Immature natural killer cell (primary cell): ENCODE measurements at places on chromosomes 5 and 9.

DNA sequence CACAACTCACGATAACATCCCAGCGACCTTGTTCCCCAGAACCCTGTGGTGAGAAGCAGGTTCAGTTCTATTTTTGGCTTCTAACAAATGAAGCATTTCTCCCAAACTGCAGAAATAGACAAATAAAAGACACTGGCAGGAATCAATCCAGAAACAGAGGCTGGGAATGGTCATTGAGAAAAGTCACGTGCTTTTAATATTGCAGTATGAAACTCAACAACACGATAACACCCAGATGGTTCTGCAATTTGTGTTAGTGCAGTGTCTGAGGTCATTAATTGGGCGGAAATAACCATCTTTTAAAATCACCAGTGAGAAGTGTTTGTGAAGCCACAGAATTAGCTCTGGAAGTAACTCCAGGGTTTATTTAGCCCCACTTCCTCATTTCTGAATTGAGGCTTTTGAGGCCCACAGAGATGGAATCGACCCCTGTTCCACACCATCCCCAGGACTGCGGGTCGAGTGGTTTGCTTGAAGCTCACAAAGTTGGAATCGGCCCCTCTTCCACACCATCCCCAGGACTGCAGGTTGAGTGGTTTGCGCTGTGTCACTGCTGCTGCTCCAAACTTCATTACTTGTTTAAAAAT, 164.7 kb upstream of the IRX4 start:
- H3K27ac ChIP-seq, result no peak overlapping the region
- H3K4me3 ChIP-seq, result no peak overlapping the region
- no peak for DNase-seq
- H3K27me3 ChIP-seq, result peaks cover 22% of the 10 kb centered on the region

- H3K27ac ChIP-seq, result no peak overlapping the region
- H3K4me1 ChIP-seq, result no peaks in the 10 kb centered on the region
- no peaks in the 10 kb centered on the region for H3K36me3 ChIP-seq
Observed at GRCh38 chr5:135139381-135140134, 105.5 kb upstream of the PITX1 start.

DNA sequence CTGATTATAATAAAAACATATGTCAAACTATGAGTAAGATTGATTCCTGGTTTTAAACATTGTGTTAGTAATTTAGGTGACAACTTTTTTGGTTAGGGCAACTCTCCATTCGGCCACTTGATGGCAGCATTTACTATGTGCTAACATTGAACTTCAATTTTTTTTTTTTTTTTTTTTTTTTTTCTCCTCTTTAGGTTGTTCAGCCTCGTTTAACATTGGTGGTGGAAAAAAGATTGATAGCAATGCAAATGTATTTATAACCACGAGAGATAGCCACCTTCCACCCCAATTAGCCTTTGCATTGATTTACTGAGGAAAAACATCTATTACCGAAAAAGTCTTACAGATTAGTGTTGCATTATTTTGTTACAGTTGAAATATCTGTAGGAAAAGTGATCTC, 159.1 kb downstream of the CSNK1G3 start:
- no peak overlapping the region for H3K27ac ChIP-seq
- H3K4me1 ChIP-seq, result peaks cover 6% of the 10 kb centered on the region
- no peak overlapping the region for H3K4me3 ChIP-seq
- peak; percentile 27 for DNase-seq

- no peak overlapping the region for H3K27ac ChIP-seq
- DNase-seq, result no peak
- H3K36me3 ChIP-seq, result no peaks in the 10 kb centered on the region
Observed at GRCh38 chr5:133370904-133371303, 241.4 kb downstream of the FSTL4 start.

- no peak overlapping the region for H3K27ac ChIP-seq
- H3K4me3 ChIP-seq, result no peak overlapping the region
- no peaks in the 10 kb centered on the region for H3K4me1 ChIP-seq
Observed at GRCh38 chr5:105817416-105817815, 1853.3 kb downstream of the EFNA5 start.

DNA sequence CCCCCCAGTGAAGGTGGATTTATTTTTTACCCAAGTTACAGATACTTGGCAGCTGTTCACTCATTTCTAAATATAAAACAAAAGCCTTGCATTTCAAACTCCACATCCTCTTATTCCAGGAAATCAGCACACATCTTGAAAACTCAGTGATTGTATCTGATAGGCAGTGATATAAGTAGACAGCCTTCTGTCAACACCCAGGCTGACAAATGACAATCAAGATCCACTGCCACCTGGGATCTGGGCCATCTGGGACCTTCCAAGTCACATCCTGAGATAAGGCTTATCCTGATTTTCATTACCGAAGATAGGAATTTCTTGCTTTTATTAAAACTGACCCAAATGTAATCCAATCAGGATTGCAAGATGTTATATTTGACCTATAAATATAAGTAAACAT, 201.3 kb upstream of the PUM3 start:
- H3K27me3 ChIP-seq, result no peaks in the 10 kb centered on the region
- DNase-seq, result no peak
- H3K4me1 ChIP-seq, result no peaks in the 10 kb centered on the region
- no peak overlapping the region for H3K4me3 ChIP-seq
- H3K27ac ChIP-seq, result no peak overlapping the region
- no peaks in the 10 kb centered on the region for H3K36me3 ChIP-seq

DNA sequence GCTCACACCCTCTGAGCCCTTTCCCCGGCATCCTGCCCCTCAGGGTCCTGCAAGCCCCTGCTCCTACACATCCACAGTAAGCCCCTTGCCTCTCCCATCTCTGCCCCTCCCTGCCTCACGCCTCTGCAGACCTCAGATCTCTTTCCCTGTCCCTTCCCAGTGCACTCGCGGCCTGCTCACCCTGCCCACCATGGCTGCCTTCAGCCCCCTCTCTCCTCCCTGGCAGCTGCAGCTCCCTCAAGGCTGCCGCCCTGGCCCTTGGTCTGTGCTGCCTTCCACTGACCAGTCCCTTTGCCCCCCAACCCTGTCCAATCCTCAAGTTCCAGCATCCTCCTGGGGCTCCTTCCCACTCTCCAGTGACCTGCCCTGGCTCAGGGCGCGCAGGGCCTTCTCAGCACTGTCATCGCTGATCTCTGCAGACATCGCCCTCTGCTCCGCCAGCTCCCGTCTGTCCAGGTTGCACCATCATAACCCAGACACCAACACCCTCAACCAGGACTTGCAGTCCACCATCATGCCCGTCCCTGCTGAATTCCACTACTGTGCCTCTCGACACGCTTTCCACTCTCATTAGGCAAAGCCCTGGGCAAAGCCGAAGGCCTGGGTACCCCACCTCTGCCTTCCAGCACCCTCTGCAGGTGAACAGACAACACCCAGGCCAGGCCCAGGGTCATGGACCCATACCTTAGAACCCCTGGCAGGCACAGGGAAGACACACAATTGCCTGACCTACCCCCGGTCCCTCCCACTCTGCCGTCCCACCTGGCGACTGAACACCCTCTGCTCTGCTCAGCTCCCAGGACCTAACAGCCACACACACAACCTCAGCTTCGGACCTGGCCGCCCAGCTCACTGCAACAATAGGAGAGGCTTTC, 97.8 kb upstream of the RUFY1 start:
- peaks cover 8% of the 10 kb centered on the region for H3K4me1 ChIP-seq
- no peak overlapping the region for H3K4me3 ChIP-seq
- no peak overlapping the region for H3K27ac ChIP-seq

DNA sequence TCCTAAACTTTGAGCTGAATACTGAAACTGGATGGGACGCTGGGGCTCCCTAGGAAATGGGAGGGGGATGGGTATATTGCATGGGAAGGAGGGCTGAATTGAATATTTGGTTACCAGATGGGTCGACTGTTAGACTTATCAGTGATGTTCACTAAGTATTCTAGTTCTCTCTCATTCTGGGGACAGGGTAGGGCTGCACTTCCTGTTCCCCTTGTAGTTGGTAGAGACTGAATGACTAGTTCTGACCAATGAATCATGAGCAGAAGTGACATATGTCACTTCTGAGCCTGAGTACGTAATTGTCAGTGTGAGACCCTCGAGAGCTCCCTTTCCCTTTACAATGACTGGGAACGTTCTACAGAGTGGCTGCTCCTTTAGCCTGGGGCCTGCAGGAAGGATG, 55.5 kb upstream of the DMRT1 start:
- no peak for DNase-seq
- H3K4me3 ChIP-seq, result no peak overlapping the region
- H3K27ac ChIP-seq, result no peak overlapping the region
- H3K27me3 ChIP-seq, result no peaks in the 10 kb centered on the region
- H3K36me3 ChIP-seq, result no peaks in the 10 kb centered on the region
- peaks cover 7% of the 10 kb centered on the region for H3K4me1 ChIP-seq

GRCh38 chr5:50365426-50366251, 75.4 kb downstream of the EMB start:
- no peak for DNase-seq
- peaks cover 53% of the 10 kb centered on the region for H3K4me1 ChIP-seq
- no peak overlapping the region for H3K4me3 ChIP-seq
- peak overlapping the region; percentile 47 for H3K27ac ChIP-seq
- no peaks in the 10 kb centered on the region for H3K27me3 ChIP-seq
- peaks cover 29% of the 10 kb centered on the region for H3K36me3 ChIP-seq

DNA sequence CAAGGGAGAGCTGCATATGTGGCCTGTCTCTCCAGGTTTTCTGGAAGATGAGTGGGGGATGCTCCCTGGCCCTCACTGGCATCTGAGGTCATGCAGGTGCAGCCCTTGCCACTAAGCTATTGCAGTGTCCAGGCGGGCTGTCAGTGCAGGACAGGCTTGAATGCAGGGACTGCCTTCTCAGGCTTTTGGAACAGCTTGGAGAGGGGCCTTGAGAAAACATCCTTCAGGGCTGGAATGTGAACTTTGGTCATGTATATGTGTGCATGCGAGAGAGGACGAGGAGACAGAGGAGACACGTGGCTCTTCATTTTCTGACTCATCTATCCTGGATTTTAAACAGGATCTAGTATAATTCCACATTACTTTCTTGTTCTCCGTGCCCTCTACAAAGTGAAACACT, 90.3 kb downstream of the MACROH2A1 start:
- H3K27me3 ChIP-seq, result no peaks in the 10 kb centered on the region
- H3K36me3 ChIP-seq, result no peaks in the 10 kb centered on the region
- no peak for DNase-seq
- H3K27ac ChIP-seq, result no peak overlapping the region
- no peak overlapping the region for H3K4me3 ChIP-seq
- peaks cover 5% of the 10 kb centered on the region for H3K4me1 ChIP-seq

- no peak for DNase-seq
- no peak overlapping the region for H3K4me3 ChIP-seq
- peaks cover 13% of the 10 kb centered on the region for H3K4me1 ChIP-seq
- no peaks in the 10 kb centered on the region for H3K36me3 ChIP-seq
- no peaks in the 10 kb centered on the region for H3K27me3 ChIP-seq
Observed at GRCh38 chr5:127938746-127939145, 144.8 kb upstream of the SLC12A2 start.

DNA sequence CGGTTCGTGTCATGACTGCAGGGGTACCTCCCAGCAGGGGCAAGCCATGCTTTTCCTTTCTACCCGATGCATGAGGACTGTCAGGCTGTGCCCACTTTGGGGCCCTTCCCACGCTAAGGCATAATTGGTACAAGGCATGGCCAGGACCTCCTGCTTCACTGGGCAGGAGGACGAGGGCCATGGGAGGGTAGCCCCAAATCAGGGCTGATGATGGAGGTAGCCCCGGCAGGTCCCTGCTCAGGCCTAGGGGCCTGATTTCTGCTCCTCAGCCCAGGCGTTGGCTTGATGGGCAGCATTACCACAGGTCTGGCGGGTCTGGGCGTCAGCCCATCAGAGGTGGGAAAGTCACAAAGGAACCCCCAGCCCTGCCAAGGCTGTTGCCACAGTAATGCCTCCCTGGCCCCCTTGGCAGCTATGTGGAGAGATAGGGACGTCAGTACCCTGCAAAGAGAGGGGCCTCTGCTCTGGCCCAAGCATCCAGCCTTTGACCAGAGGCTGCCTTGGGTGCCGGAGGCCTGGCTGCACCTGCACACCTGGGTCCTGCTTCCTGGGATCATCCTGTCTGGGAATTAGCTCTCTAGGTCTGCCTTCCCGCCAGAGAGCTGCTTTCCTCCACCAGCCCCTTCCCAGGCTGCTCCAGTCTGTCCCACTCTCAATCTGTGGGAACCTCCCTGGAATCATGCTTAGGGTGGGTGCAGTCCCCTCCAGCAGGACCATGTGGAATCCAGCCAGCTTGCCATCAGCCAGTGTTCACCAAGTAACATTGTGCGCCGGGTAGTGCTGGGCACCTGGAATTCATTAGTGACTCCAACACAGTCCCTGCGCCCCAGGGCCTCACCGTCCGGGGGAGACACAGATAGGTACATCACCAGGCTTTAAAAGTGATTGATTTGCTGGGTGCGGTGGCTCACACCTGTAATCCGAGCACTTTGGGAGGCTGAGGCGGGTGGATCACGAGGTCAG, 15.4 kb downstream of the TSPAN17 start:
- peaks cover 12% of the 10 kb centered on the region for H3K27me3 ChIP-seq
- H3K27ac ChIP-seq, result no peak overlapping the region
- peaks cover 22% of the 10 kb centered on the region for H3K4me1 ChIP-seq
- no peaks in the 10 kb centered on the region for H3K36me3 ChIP-seq
- no peak overlapping the region for H3K4me3 ChIP-seq

- no peaks in the 10 kb centered on the region for H3K36me3 ChIP-seq
- H3K4me1 ChIP-seq, result peaks cover 19% of the 10 kb centered on the region
- no peak overlapping the region for H3K4me3 ChIP-seq
- DNase-seq, result no peak
- no peak overlapping the region for H3K27ac ChIP-seq
- H3K27me3 ChIP-seq, result peaks cover 9% of the 10 kb centered on the region
Observed at GRCh38 chr9:117747386-117747970, 43.3 kb downstream of the TLR4 start.

DNA sequence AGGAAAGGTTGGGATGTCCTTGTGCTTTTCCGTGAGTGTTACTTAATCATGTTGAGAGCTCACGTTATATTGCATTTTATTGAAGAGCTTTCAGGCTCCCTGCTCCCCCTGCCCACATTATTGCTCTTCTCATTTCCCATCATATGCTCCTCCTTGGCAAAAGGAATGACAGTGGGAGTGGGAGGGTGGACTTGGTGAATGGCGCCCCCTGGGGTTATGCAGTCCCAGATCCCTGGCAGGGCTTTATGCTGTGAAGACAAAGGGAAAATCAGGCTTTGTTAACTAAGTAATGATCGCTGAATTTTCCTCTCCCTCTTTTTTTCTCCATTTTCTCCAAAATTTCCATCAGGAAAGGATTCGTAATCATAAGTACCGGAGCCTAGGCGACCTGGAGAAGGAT, 166.6 kb downstream of the SMARCA2 start:
- H3K27me3 ChIP-seq, result peaks cover 2% of the 10 kb centered on the region
- no peak overlapping the region for H3K4me3 ChIP-seq
- no peak overlapping the region for H3K27ac ChIP-seq
- DNase-seq, result no peak
- peaks cover 41% of the 10 kb centered on the region for H3K4me1 ChIP-seq
- peaks cover 24% of the 10 kb centered on the region for H3K36me3 ChIP-seq

- H3K27me3 ChIP-seq, result peaks cover 8% of the 10 kb centered on the region
- H3K4me3 ChIP-seq, result no peak overlapping the region
- DNase-seq, result no peak
Observed at GRCh38 chr5:171627936-171628632, 157.5 kb upstream of the SMIM23 start.
